ENCODE measurements at places on chromosomes 4 and X. TPM values are rescaled to one million over a fixed set of nuclear protein-coding genes. Genes with fewer than 3 reads are reported as not detected.

- ATAC-seq, result no peak
These were observed 178.2 kb downstream of the NAF1 start for GRCh38 chr4:162988530-162988929.

GRCh38 chrX:150642423-150642822 lies 50.8 kb upstream of the MTMR1 start:
- ATAC-seq, result peak; percentile 55

- ATAC-seq, result no peak
These were observed 50.4 kb downstream of the SORBS2 start for GRCh38 chr4:185761352-185762235.

DNA sequence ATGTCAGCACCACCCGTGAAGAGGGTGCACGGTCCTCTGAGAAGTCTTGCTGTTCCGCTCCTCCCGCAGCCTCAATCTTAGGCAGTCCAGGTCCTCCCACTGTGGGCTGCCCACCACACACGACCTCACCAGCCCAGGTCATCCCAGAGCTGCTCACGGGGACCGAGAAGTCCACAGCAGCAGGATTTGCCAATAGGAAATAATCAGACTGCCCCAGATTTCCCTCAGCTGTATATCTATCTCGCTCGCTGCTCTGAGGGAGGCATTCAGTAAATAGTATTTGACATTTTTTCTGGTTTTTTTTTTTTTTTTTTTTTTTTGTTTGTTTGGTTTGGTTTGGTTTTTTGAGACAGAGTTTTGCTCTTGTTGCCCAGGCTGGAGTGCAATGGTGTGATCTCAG lies 83.8 kb downstream of the STOX2 start:
- no peak for ATAC-seq

DNA sequence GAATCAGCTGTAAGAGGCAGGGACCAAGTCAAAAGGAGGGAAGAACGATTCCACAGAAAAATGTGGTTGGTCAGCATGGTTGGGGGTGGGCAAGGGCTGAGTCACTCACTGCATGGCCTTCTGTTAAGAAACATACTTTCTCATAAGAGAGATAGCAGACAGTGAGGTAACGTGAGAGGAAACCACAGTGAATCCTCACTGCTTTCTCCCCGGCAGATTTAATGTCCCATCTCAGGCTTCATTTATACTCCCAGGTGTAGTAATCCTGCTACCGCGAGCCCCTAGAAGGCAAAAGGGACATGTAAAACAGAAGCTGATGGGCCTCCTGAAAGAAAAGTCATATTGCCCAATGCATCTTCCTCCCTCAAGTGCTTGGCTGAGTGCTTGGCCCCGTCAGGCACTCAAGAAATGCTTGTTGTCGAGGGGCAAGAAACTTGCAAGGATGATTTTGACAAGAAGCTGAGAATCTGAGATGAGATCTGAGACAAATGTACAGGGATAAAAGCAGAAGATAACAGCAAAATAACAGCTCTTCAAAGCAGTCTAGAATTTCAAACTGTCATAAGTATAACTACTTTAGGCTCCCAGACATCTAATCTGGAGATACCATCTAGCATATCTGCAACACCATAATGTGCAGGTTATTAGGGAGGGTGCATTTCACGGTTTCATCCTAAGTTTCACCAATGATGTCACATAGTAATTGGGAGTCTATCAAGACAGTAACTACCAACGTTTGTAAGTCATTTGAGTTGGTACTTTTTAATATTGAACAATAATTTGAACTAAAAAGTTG lies 40.2 kb downstream of the SH3KBP1 start:
- peak; percentile 87 for ATAC-seq

The MTNR1A gene
- total RNA-seq, result 0.23 TPM

- no peak for ATAC-seq
These were observed 88.9 kb upstream of the MID1 start for GRCh38 chrX:10709276-10709675.

DNA sequence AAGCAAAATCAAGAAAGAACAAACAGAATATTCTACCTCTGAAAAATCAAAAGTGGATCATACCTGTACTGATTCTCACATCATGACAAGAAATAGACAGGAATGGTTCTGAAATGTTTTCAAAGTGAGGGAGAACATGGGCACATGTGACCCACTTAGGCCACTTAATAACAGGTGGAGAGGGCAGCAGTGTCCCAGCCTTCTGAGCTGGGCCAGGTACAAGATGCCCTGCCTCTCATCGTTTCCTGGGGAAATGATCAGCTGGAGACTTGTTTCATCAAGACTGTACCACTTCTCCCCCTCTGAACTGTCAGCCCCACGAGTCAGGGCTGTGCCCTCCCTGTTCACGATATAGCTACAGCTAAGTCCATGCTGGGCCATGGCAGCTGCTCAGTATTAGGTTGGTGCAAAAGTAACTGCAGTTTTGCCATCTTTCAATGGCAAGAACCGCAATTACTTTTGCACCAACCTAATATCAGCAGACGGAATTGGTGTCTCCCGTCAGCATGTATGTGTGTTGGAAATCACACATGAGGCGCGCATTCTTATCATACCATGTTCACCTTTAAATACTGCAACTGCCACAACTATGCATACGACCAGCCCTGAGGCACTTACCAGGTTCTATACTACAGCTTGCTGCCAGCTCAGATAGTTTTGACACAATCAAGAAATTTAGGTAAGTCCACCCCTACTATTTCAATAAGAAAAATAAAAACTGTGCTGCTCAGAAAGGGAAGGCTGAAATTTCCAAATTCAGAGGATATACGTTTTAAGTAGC lies 71.4 kb downstream of the GATB start:
- no peak for ATAC-seq

The MGAT4D gene
- total RNA-seq, result 0.25 TPM

- ATAC-seq, result peak; percentile 90
These were observed 91.4 kb downstream of the GABRB1 start for GRCh38 chr4:47122592-47123291.

DNA sequence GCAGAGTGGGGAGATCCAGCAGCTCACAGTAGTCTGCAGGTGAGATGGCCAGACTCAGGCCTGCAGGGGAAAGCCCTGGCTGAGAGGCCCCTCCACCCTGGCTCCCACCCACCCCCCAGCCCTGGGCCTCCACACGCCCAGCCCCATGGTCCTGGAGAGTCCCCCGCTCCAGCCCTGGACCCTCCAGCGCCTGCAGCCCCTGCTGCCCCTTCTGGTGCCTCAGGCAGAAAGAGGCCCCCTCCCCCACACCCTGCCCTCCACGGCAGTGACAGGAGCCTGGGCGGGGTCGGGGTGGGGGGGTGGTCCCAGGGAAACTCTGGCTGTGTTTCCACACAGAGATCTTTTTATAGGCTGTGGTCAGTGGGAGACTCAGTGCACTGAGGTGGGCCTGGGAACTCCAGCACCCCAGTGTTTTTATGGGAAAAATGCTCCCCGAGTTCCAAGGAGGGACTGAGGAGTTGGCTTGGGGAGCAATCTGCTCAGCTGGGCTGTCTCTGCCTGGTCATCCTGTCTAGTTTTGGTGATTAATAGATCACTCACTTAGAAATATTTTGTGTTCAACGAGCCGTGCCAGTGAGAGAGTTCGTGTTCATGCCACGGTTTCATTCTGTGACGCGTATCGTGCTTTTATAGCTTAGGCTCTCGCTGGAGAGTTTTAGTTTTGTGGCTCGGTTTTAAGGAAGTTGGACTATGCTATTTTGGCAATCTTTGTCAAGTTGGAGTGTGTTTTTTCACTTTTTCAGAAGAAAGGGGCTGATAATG lies 53.1 kb upstream of the HGFAC start:
- ATAC-seq, result peak; percentile 80

DNA sequence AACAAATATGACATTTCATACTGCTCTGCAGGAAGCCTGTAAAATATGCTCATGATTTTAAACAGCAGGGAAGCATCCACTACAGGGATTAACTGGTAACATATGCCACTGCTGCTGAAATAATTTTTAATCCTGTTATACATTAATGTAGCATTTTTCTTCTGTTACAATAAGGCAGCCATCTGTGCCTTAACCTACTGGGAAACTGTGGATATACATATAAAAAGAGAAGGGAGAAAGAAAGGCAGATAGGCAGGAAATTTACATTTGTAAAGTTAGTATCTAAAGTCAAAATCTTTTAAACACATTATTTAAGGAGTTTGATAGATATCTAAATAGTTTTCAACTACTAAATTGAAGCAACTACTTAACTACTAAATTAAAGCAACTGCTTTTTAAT lies 514.6 kb upstream of the KLHL4 start:
- no peak for ATAC-seq

The IRF2 gene
- 26.7 TPM for total RNA-seq

- no peak for ATAC-seq
These were observed 1179.6 kb upstream of the PCDH7 start for GRCh38 chr4:29540439-29541102.

DNA sequence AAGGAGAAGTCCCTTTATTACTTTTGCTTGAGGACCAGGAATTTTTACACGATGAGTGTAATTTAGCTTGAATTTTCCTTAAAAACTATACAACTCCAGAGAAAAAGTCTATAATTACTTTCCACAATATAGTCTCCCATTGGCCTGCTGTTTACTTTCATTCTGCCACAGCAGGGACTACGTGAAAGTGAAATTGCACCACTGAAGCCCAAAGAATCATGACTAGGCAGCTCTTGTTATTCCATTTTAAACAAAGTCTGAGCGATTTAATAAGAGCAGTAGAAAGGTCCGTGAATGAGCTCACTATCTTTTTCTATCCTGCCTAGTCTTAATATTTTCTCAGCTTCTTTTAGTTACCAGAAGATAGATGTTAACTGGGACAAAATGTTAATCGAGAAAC lies 68.6 kb downstream of the ADGRG4 start:
- no peak for ATAC-seq

GRCh38 chr4:94957030-94957429 lies 199.3 kb downstream of the BMPR1B start:
- no peak for ATAC-seq

GRCh38 chr4:6364581-6364980 lies 94.9 kb downstream of the WFS1 start:
- ATAC-seq, result no peak

The SLC4A4 gene
- 1.8 TPM for total RNA-seq

DNA sequence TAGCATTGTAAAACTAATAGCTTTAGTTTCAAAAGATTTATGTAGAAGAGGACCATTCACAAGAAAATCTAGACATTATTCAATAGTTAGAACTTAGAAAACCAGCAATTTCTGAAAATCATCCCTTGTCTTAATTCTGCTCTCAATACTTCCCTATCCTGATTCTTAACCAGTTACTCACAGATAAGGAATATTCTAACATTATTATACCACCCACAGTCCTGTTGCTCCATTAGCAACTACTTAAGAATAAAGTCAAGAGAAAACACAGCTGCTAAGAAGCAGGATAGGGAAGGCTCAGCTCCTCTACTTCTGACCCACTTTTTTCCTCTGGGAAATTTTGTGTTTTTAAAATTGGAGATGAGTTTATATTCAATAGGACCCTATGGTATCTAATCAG lies 47.7 kb downstream of the PHKA1 start:
- ATAC-seq, result peak; percentile 53

DNA sequence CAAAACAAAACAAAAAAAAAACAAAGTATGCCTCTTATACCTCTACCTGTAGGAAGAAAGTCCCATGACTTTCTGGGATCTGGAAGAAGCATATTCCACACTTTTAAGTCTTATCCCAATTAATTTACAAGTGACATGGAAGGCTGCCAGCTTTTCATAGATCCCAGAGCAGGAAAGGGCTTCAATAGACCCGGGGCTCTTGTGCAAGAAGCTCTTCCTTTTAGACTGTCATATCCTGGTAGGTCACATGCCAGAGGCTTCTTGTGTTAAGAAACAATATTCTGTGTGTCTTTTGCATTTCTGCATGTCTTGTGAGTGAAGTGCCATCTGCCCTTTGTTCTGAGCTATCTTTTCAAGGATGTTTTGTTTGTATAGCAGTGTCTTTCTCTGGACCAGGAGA lies 84.4 kb upstream of the PHOX2B start:
- no peak for ATAC-seq

DNA sequence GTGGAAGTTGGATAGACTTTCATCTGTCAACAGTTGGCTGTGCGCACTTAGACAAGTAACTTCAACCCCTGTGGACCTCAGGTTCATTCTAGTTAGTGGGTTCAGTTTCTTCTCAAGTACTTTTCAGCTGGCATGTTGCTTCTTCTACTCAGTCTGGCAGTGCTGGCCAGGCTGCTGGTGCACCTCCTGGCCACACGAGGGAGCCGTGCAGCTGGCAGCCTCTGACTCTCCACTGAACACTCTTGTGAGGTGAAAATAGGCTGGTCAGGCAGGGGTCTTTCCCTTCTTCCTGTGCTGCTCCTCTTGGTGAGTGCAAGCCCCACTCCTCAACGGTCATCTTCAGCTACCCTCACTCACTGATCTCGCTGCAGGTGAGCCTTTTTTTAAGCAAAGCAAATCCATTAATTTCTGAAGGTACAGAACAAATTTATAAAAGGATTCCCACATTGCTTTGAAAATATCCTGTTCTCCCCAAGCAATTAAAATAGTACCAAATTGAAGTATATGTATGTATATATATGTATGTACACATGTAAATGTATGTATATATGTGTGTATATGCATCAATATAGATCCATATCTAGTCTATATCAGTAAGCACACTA lies 30.6 kb downstream of the LONRF3 start:
- ATAC-seq, result peak; percentile 65

The MAGEC1 gene
- total RNA-seq, result not detected

DNA sequence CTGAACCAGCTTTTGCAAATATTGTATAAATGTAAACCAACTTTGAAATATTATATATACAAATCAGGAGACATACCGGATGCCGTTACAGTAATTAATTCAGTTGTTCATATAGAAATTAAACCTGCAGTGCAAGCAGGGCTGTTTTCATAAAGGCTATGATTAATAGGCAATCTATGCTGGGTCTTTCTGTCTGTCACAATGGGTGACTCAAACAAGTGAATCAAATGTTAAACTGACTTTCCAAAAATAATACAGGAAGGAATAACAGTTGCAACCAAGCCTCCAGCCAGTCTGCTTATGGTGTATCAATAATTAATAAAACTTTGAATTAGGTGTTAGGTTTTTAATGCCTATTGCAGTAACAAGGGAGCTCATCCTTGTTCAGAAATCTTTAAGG lies 43.9 kb downstream of the GABRB1 start:
- no peak for ATAC-seq

- no peak for ATAC-seq
These were observed 204.0 kb upstream of the PUDP start for GRCh38 chrX:7351926-7352325.

- no peak for ATAC-seq
These were observed 5.2 kb downstream of the HSD17B13 start for GRCh38 chr4:87317527-87317926.

- ATAC-seq, result peak; percentile 42
These were observed 9.6 kb upstream of the CHRNA9 start for GRCh38 chr4:40325406-40326019.

The ADAMTS3 gene
- 14.2 TPM for total RNA-seq

The MFSD8 gene
- 19.4 TPM for total RNA-seq

The RGN gene
- not detected for total RNA-seq

The USP17L10 gene
- total RNA-seq, result not detected

The SHROOM3 gene
- total RNA-seq, result 18.2 TPM

- ATAC-seq, result no peak
These were observed 75.8 kb upstream of the PCDH18 start for GRCh38 chr4:137608085-137608484.

GRCh38 chr4:81756973-81757372 lies 285.3 kb upstream of the RASGEF1B start:
- no peak for ATAC-seq

The AREG gene
- 0.92 TPM for total RNA-seq

- ATAC-seq, result no peak
These were observed 403.6 kb downstream of the PDGFC start for GRCh38 chr4:156568041-156568440.

GRCh38 chr4:138279286-138279685 lies 37.1 kb upstream of the SLC7A11 start:
- no peak for ATAC-seq

The CTAG1A gene
- not detected for total RNA-seq

The EDNRA gene
- total RNA-seq, result 2.2 TPM

GRCh38 chr4:7802093-7802726 lies 137.5 kb downstream of the AFAP1 start:
- peak; percentile 91 for ATAC-seq
